Hematopoietic multipotent progenitor cell (in vitro differentiated cells): ENCODE measurements at places on chromosomes 1 and 21. TPM values are rescaled to one million over a fixed set of nuclear protein-coding genes. Genes with fewer than 3 reads are reported as not detected.

CHRM3 gene
- 54.7 TPM for total RNA-seq

ANGPTL3 gene
- not detected for total RNA-seq

DNA sequence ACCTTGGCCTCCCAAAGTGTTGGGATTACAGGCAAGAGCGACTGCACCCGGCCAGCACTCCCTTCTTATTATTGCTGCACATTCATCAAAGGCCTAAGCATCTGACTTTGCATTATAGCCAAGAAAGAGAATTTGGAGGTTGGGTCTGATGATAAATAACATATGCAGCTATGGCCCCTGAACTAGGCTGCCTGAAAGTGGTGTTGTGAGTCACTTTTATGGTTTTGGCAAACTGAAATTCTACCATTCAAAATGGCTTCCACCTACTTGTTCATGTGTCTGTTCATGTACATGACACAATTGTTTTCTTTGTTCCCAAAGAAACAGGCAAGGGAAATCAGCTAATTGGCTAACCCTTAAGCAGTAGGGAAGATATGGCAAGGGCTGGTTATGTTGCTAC, 25.0 kb upstream of the UAP1 start:
- DNase-seq: no peak

- DNase-seq: no peak
Observed at GRCh38 chr1:107843989-107844388, 121.0 kb downstream of the VAV3 start.

RNF220 gene
- 158 TPM for total RNA-seq

- no peak for DNase-seq
Observed at GRCh38 chr1:164589961-164590507, 31.1 kb downstream of the PBX1 start.

TMEM81 gene
- total RNA-seq: 0.54 TPM

- DNase-seq: no peak
Observed at GRCh38 chr1:42145389-42145716, 7.9 kb upstream of the GUCA2B start.

DNA sequence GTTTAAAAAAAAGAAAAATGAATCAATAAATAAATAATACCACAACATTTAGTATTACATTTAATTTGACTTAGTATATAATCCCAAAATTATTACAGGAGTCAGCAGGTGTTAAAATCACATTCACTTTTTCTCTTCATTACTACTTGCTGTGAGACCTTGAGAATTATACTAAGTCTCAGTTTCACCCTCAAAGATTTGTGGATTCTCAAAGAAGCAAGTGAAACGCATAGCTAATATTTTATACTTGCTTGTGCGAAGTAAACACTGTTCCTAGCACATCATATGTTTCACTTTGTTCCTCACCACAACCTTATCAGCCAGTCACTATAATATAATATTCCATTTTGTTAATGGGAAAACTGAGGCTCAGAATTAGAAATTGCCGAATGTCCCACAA, 4.0 kb downstream of the CLCA1 start:
- no peak for DNase-seq
